ENCODE measurements at places on chromosomes 6 and 20. TPM values are rescaled to one million over a fixed set of nuclear protein-coding genes. Genes with fewer than 3 reads are reported as not detected.

The CCDC170 gene
- total RNA-seq: under 0.01 TPM

The STX11 gene
- 11.3 TPM for total RNA-seq

The HMGN3 gene
- 72.7 TPM for total RNA-seq

The SAMD3 gene
- not detected for total RNA-seq

The PRRT1 gene
- 0.14 TPM for total RNA-seq

The PRND gene
- total RNA-seq: 1.2 TPM

Data from thoracic aorta endothelial cell (primary cell).